Gastrocnemius medialis (tissue), 4 donors: ENCODE measurements at places on chromosomes 5 and 9.

GRCh38 chr5:66255714-66256113 lies 111.6 kb downstream of the SREK1 start:
- no peaks in the 10 kb centered on the region for H3K4me1 ChIP-seq
- no peaks in the 10 kb centered on the region for H3K36me3 ChIP-seq
- H3K27ac ChIP-seq: no peak overlapping the region
- H3K27me3 ChIP-seq: no peaks in the 10 kb centered on the region

GRCh38 chr5:170720179-170720578 lies 63.3 kb upstream of the GABRP start:
- H3K27me3 ChIP-seq: no peaks in the 10 kb centered on the region
- H3K4me1 ChIP-seq: no peaks in the 10 kb centered on the region
- no peak overlapping the region for H3K4me3 ChIP-seq
- H3K36me3 ChIP-seq: no peaks in the 10 kb centered on the region
- no peak overlapping the region for H3K27ac ChIP-seq

DNA sequence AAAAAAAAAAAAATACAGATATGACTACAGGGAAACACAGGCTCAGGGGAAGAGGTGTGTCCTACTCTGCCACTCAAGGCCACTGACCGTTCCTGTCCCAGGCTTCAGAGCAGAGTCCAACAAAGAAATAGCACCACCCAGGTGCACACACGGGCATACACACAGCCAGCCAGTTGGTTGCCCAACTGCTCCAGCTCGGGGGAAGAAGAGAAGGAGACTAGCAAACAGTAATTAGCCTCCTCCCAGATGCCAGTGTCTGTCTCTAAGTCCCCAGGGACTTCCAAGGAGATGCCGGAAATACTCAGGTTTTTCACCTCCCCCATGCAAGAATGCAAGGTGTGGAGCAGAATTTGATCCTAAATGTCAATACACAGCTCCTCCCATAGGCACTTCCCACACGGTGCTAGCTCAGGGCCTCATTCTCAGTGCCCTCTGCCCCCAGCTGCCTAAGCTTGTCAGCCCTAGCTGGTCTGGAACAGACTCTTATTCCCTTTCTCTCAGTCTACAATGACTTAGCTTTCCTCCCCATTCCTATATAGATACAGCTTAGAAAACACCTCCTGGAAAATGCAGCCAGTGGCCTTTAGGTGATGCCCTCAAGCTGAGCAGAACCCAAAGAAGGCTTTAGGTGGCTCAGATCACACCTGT lies 1.7 kb downstream of the MYORG start:
- H3K27me3 ChIP-seq: no peaks in the 10 kb centered on the region
- H3K36me3 ChIP-seq: peaks cover 24% of the 10 kb centered on the region
- H3K27ac ChIP-seq: peak overlapping the region; percentile 93
- H3K4me3 ChIP-seq: peak overlapping the region; percentile 85
- peak; percentile 45 for DNase-seq

DNA sequence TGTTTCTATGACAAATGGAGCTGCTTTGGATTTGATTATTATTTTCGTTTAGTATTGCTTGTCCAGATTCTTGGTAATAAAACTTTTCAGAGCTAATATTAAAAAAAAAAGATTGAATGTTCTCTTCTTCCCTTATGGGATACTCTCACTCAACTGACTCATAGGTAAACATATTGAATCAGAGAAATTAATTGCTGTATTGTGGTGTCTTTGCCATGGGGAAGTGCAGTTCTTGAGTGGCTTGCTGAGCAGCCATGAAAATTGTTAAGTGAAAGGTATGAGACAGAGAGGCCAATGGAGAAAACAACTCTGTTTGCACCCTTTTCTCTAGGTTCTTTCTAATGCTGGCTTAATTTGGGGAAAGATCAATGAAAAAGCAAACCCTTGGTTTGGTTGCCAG lies 149.9 kb upstream of the HMHB1 start:
- H3K27ac ChIP-seq: no peak overlapping the region
- no peaks in the 10 kb centered on the region for H3K36me3 ChIP-seq
- H3K4me3 ChIP-seq: no peak overlapping the region
- H3K27me3 ChIP-seq: no peaks in the 10 kb centered on the region
- H3K4me1 ChIP-seq: no peaks in the 10 kb centered on the region

- no peak overlapping the region for H3K4me3 ChIP-seq
- no peak overlapping the region for H3K27ac ChIP-seq
- no peaks in the 10 kb centered on the region for H3K27me3 ChIP-seq
- no peaks in the 10 kb centered on the region for H3K36me3 ChIP-seq
- H3K4me1 ChIP-seq: no peaks in the 10 kb centered on the region
Observed at GRCh38 chr9:7510199-7510598, 289.4 kb downstream of the DMAC1 start.

- H3K4me3 ChIP-seq: peak overlapping the region; percentile 85
- peaks cover 29% of the 10 kb centered on the region for H3K4me1 ChIP-seq
- H3K27me3 ChIP-seq: no peaks in the 10 kb centered on the region
- H3K27ac ChIP-seq: peak overlapping the region; percentile 92
- peak; percentile 62 for DNase-seq
Observed at GRCh38 chr9:35659340-35659739, 1.2 kb downstream of the CCDC107 start.

GRCh38 chr9:2289263-2289662 lies 274.1 kb downstream of the SMARCA2 start:
- DNase-seq: no peak
- H3K27me3 ChIP-seq: no peaks in the 10 kb centered on the region
- H3K4me1 ChIP-seq: peaks cover 20% of the 10 kb centered on the region
- no peaks in the 10 kb centered on the region for H3K36me3 ChIP-seq
- no peak overlapping the region for H3K27ac ChIP-seq
- H3K4me3 ChIP-seq: no peak overlapping the region

- no peak overlapping the region for H3K27ac ChIP-seq
- H3K27me3 ChIP-seq: no peaks in the 10 kb centered on the region
- no peak for DNase-seq
Observed at GRCh38 chr5:32471784-32472183, 27.2 kb upstream of the ZFR start.

GRCh38 chr9:137671721-137672120 lies 52.9 kb downstream of the EHMT1 start:
- DNase-seq: no peak
- peak overlapping the region; percentile 8 for H3K27ac ChIP-seq
- peaks cover 52% of the 10 kb centered on the region for H3K4me1 ChIP-seq
- H3K4me3 ChIP-seq: no peak overlapping the region

GRCh38 chr9:7973123-7973522 lies 173.5 kb upstream of the DMAC1 start:
- no peaks in the 10 kb centered on the region for H3K27me3 ChIP-seq
- H3K4me3 ChIP-seq: no peak overlapping the region
- no peak for DNase-seq
- H3K27ac ChIP-seq: no peak overlapping the region
- no peaks in the 10 kb centered on the region for H3K4me1 ChIP-seq
- H3K36me3 ChIP-seq: no peaks in the 10 kb centered on the region

GRCh38 chr5:95177456-95177855 lies 107.4 kb downstream of the MCTP1 start:
- H3K4me1 ChIP-seq: no peaks in the 10 kb centered on the region
- no peak overlapping the region for H3K27ac ChIP-seq
- no peaks in the 10 kb centered on the region for H3K36me3 ChIP-seq
- DNase-seq: no peak

DNA sequence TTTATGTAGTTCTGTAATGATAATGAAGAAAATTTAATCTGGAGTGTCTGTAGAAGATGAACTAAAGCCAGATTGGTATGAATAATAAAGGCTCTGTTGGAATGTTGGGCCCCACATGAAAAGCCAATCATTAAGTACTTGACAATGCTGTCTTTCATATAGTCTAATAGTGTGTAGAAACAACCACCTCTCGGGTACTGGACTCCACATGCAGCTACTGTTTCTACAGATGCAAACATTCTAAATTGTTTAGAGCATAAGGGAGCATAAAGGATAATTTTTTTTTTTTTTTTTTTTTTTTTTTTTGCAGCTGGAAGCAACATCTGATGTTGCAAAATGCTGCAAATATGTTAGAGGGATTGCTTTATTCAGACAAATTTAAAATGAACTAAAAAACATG lies 354.3 kb downstream of the KCTD16 start:
- no peak for DNase-seq
- no peaks in the 10 kb centered on the region for H3K27me3 ChIP-seq
- H3K4me3 ChIP-seq: no peak overlapping the region
- H3K36me3 ChIP-seq: no peaks in the 10 kb centered on the region
- H3K4me1 ChIP-seq: no peaks in the 10 kb centered on the region

DNA sequence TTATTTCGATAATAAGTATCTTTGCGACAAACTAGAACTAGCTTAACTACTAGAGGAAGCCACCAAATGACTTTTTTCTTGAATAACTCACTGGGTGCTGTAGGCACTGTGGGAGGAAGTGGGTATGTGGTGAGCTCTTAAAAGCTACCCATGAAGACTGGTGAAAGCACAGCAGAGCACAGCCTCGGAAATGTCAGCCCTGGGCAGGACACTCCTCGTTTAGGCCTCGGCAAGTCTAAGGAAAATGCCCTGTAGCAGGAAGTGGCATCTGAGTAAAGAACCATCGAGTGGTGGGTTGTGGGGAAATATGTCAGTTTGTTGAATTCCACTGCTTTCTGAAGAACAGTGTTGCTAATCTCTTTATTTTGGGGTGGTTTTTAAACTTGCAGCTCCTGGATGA lies 44.0 kb upstream of the NCS1 start:
- H3K27ac ChIP-seq: no peak overlapping the region
- no peak for DNase-seq
- H3K27me3 ChIP-seq: no peaks in the 10 kb centered on the region

GRCh38 chr9:75487856-75488718 lies 399.8 kb downstream of the OSTF1 start:
- DNase-seq: no peak
- H3K27me3 ChIP-seq: no peaks in the 10 kb centered on the region
- no peaks in the 10 kb centered on the region for H3K36me3 ChIP-seq
- H3K4me1 ChIP-seq: no peaks in the 10 kb centered on the region
- H3K27ac ChIP-seq: peak overlapping the region; percentile 39

DNA sequence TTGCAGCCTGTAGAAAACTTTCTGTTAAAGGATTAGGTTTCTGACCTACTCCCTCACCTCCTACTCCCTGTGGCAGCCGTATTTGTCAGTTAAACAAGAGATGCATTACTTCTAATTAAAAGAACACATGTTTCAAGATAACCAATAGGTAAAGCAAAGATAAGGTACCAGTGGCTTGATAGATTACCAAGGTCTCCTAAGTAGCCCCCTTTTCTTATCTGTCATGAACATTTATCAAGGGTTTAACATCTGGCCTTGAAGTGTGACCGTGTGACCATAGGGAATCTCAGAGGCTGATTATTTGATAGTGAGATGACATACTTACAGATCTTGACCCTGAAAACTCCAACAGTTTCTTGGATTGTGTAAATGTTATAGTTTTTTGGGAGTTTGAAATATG lies 764.0 kb upstream of the EDIL3 start:
- no peak for DNase-seq
- H3K4me1 ChIP-seq: no peaks in the 10 kb centered on the region
- H3K36me3 ChIP-seq: no peaks in the 10 kb centered on the region

- no peaks in the 10 kb centered on the region for H3K4me1 ChIP-seq
- no peak overlapping the region for H3K27ac ChIP-seq
- H3K36me3 ChIP-seq: no peaks in the 10 kb centered on the region
- DNase-seq: no peak
- H3K27me3 ChIP-seq: no peaks in the 10 kb centered on the region
Observed at GRCh38 chr5:90930756-90931431, 372.3 kb downstream of the ADGRV1 start.

- H3K27me3 ChIP-seq: no peaks in the 10 kb centered on the region
- DNase-seq: no peak
- no peak overlapping the region for H3K4me3 ChIP-seq
- H3K36me3 ChIP-seq: no peaks in the 10 kb centered on the region
Observed at GRCh38 chr5:646396-647201, 34.5 kb downstream of the CEP72 start.

- H3K27me3 ChIP-seq: no peaks in the 10 kb centered on the region
- H3K4me1 ChIP-seq: peaks cover 8% of the 10 kb centered on the region
- H3K4me3 ChIP-seq: no peak overlapping the region
- DNase-seq: no peak
Observed at GRCh38 chr9:99721898-99722297, 99.8 kb upstream of the NR4A3 start.

- H3K4me3 ChIP-seq: no peak overlapping the region
- no peak for DNase-seq
- no peak overlapping the region for H3K27ac ChIP-seq
- H3K4me1 ChIP-seq: no peaks in the 10 kb centered on the region
Observed at GRCh38 chr9:98667005-98667640, 41.6 kb downstream of the GABBR2 start.

GRCh38 chr5:88659529-88660263 lies 223.3 kb downstream of the MEF2C start:
- no peak overlapping the region for H3K4me3 ChIP-seq
- H3K27me3 ChIP-seq: peaks cover 90% of the 10 kb centered on the region
- H3K36me3 ChIP-seq: no peaks in the 10 kb centered on the region
- no peak overlapping the region for H3K27ac ChIP-seq
- H3K4me1 ChIP-seq: peaks cover 8% of the 10 kb centered on the region

- no peaks in the 10 kb centered on the region for H3K4me1 ChIP-seq
- DNase-seq: no peak
- no peaks in the 10 kb centered on the region for H3K27me3 ChIP-seq
- H3K27ac ChIP-seq: no peak overlapping the region
Observed at GRCh38 chr9:134606951-134607731, 34.5 kb upstream of the COL5A1 start.

DNA sequence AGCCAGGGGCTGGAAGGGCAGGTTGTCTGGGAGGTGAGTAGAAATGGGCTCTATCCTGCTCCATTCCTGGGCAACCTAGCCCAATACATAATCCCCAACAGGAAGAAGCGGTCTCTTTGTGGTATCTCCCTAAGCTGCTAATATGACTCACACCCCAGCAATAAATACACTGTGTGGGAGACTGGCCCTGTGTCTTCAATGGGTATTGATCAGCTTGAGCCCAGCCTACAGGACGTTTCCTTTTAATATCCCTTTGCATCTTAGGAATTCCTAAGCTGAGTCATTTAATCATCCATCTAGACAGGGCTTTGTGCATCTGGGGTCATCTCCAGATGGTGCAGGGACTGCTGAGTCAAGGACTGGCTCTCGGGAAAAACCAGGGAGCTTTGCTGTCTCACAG lies 207.0 kb upstream of the PANK3 start:
- no peak overlapping the region for H3K4me3 ChIP-seq
- no peaks in the 10 kb centered on the region for H3K27me3 ChIP-seq
- no peaks in the 10 kb centered on the region for H3K36me3 ChIP-seq
- no peaks in the 10 kb centered on the region for H3K4me1 ChIP-seq
